ENCODE measurements at places on chromosomes 16 and 17. TPM values are rescaled to one million over a fixed set of nuclear protein-coding genes. Genes with fewer than 3 reads are reported as not detected.

GRB7 gene
- 0.81 TPM for total RNA-seq

MPV17L gene
- total RNA-seq: not detected

SYT17 gene
- total RNA-seq: not detected

CARD14 gene
- total RNA-seq: not detected

FBXO39 gene
- 8.9 TPM for total RNA-seq

PFN1 gene
- total RNA-seq: 2,438 TPM

ITGB4 gene
- 0.55 TPM for total RNA-seq

NECAB2 gene
- total RNA-seq: not detected

FBXL19 gene
- 21.7 TPM for total RNA-seq

TMEM114 gene
- not detected for total RNA-seq

SNAI3 gene
- total RNA-seq: 21.0 TPM

LRRC59 gene
- total RNA-seq: 60.8 TPM

HSDL1 gene
- 8.8 TPM for total RNA-seq

SMTNL2 gene
- not detected for total RNA-seq

CCL17 gene
- total RNA-seq: 0.42 TPM

SMIM22 gene
- total RNA-seq: not detected

GCGR gene
- not detected for total RNA-seq

MSRB1 gene
- 13.6 TPM for total RNA-seq

CA10 gene
- not detected for total RNA-seq

ZP2 gene
- total RNA-seq: not detected

ADCY9 gene
- total RNA-seq: 12.4 TPM

HBQ1 gene
- total RNA-seq: not detected

GP1BA gene
- total RNA-seq: not detected

ODAD4 gene
- total RNA-seq: 0.40 TPM

NR1D1 gene
- 5.8 TPM for total RNA-seq

HSPB9 gene
- not detected for total RNA-seq

MYH2 gene
- not detected for total RNA-seq

TM4SF5 gene
- total RNA-seq: not detected

CSH2 gene
- total RNA-seq: not detected

KCNAB3 gene
- total RNA-seq: 11.8 TPM

CD300E gene
- not detected for total RNA-seq

FCSK gene
- 16.8 TPM for total RNA-seq

GJC1 gene
- total RNA-seq: 0.79 TPM

AURKB gene
- 188 TPM for total RNA-seq

HSD17B2 gene
- not detected for total RNA-seq

CCDC182 gene
- not detected for total RNA-seq

CASKIN2 gene
- 1.1 TPM for total RNA-seq

KRT9 gene
- not detected for total RNA-seq

SLC16A13 gene
- total RNA-seq: 18.0 TPM

IRF8 gene
- total RNA-seq: 14.7 TPM

ABCA9 gene
- total RNA-seq: 0.22 TPM

NCOR1 gene
- 182 TPM for total RNA-seq

GLYR1 gene
- total RNA-seq: 104 TPM

CCDC200 gene
- not detected for total RNA-seq

TOM1L1 gene
- total RNA-seq: 0.22 TPM

OTOP2 gene
- not detected for total RNA-seq

HSF5 gene
- 0.77 TPM for total RNA-seq

HEATR9 gene
- 0.27 TPM for total RNA-seq
